ENCODE measurements at places on chromosomes 13 and 19.

DNA sequence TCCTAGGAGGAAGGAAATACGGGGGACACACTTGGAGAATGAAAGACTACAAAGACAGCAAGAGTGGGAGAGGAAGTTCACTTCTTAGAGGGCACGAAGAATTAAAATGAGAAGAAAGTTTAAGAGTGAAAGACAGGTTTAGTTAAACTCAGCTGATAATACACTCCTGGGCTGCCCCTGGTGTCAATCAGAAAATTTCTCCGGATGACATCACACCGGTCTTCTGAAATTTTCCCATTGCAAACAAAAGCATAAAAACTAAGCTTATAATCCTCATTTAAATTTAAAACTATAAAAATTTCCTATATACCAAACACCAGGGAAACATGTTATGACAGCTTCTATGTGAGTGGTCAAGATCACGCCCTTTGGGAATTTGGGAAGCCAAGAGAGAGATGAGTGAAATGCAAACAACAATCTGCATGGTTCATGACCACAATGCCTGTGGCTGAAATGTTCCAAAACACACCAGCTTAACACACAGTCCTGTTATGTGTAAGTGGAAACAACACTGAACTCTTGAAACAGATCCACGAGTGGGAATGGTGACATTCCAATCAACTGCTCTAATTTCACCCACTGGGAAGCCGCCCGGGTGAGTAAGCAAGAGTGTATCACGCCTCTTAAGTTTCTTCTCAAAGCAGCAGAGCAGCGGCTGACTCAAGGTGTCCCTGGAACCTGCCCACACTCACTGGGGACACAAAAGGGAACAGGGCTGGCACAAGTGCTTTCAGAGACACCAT lies 49.0 kb downstream of the BRD4 start:
- DNase-seq = no peak

DNA sequence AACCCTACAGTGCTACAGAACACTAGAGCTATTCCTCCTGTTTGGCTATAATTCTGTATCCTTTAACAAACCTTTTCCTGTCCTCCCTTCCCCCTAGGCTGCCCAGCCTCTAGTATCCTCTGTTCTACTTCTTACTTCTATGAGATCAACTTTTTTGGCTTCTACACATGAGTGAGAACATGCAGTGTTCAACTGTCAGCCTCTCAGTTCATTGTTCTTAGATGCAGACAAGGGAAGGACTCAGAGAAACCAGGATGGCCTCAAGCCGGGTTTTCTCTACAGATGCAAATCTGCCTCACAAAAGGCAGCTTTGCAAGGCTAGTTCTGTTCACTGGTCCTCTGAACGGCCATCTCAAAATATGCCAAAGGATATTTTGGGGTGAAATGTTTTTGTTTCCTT lies 18.4 kb downstream of the AMER2 start:
- DNase-seq = no peak

DNA sequence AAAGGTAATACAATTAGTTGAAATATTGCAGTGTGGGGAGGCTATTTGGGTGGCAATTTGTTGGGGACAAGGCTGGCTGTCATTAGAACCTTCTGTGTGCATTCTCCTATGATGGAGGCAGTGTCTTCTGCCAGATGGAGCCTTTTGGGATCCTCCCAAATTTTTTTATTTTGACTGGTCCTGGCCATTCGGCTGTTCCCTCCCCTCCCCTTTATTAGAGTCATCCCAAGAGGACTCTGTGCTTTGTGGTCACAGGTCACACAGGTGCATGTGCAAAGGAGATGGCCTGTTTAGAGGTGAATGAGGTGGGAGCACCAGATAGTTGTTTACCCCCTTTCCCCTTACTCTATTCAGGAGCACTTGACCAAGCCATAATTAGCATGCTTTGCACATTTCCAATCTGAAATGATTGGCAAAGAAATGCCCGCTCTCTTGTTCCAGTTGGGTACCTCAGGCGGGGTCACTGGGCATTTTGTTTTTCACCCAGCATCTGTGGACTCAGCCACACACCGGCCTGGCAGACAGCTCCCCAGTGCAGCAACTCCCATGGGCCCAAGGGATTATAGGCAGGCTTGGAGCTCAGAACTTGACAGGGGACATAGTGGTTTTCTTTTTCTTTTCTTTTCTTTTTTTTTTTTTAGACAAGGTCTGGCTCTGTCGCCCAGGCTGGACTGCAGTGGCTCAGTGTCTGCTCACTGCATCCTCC lies 19.8 kb downstream of the GATAD2A start:
- no peak for DNase-seq

GRCh38 chr19:54667217-54667616 lies 4.4 kb downstream of the LILRB4 start:
- no peak for DNase-seq

- peak; percentile 61 for DNase-seq
Observed at GRCh38 chr19:48511800-48512503, at the start of gene LMTK3. TSS of gene LMTK3 (minus strand) at chr19:48511835. CDS start at chr19:48511576, 259 bp downstream.
